ENCODE measurements at places on chromosomes 16 and 17.

- no peak for DNase-seq
These were observed 35.7 kb downstream of the ABCC1 start for GRCh38 chr16:15985144-15985543.

DNA sequence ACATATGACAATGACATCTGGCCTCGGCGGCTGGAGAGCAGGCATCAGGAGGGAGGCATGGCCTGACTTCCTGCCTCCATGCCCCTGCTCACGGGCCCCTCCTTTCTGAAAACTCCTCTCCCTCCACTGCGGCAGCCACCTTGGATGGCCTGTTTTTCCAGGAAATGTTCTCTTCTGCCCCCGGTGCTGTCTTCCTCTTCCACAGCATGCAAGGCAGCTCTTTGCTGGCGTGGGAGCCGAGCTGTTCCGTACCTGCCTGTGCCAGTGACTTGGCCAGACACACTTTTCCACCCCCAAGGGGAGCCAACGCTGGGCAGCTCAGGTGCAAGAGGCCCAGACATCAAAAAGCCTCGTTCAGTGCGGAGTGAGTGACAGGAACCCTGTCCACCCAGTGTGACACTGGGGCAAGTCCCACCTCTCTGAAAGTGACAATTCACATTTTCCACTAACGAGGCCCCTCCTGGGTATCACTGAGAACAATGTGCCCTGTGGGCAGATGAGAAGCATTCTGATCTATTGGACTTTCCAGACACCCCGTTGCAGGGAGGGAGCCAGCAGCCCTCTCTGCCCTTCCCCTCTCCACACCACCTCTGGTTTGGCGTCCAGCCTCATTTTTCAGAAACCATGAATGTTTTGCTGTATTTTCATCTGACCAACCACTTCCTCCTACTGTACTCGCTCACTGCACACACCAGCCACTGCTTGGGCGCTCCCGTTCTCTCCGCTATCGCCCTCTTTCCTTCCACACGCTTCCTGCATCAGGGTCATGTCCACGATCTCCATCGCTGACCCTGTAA lies 31.2 kb downstream of the NSMCE1 start:
- DNase-seq: peak; percentile 27

DNA sequence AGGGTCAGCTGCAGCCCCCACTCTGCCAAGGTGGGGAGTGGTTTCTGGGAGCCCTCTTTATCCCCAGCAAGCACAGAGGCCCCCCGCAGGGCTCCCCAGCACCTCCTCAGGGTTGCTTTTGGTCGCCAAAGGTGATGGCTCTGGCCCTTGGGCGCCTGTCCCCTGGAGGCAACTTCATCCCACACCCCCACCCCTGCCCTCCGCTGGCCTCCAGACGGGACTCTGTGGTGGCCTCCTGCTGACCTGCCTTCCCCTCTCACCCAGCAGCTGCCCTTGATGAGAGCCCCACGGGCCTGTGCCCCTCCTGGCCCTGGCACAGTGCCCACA lies 7.8 kb upstream of the RHOT2 start:
- no peak for DNase-seq

- DNase-seq: no peak
These were observed 41.9 kb downstream of the SALL1 start for GRCh38 chr16:51109173-51109572.

DNA sequence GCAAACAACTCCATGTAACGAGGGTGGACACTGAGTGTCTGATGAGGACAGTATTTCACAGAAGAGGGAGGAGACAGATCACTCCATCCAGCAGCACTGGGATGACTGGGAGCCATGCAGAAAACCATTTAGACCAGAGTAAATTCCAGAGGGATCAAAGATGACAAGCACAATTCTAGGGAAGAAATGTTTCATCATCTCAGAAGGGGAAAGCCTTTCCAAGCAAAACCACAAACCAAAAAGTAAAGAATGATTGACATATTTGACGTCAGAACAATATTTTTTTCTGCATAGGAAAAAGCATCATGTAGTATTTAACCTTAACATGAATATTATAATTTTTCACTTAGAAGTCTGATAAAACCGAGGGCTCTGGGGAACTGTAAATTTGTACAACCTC lies 4.8 kb downstream of the DNASE1 start:
- DNase-seq: peak; percentile 35

All from umbilical cord (tissue), 2 donors.